ENCODE measurements at places on chromosomes 2 and 18.
A peak's percentile ranks its signal among the peaks of the same experiment; 100 is the strongest.

DNA sequence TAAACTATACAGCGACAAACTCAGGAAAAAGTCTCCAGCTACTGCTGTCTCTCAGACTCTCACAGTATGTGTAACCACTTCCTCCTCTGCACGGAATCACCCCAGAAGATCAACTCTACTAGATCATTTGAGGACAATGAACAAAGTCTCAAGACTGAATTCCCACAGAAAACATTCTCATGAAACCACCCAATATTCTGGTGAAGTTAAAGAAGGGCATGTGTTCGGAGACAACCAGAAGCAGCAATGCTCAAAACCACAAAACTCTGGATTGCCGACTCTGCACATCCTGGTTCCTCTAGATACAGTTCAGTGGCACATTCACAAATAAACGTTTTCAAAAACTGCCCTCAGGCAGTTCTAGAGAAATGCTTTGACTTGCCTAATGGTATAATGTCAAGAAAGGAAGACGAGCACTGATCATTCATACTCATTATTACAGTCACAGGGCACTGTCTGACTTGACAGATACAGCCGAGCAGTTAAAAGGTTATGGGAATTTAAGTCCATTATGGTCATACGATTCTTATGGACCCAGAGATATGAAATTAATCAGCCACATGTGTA is 91.9 kb upstream of the STK17B start:
- peak; percentile 47 for DNase-seq

GRCh38 chr2:96783388-96783787 is 22.7 kb downstream of the CNNM4 start:
- DNase-seq = no peak

DNA sequence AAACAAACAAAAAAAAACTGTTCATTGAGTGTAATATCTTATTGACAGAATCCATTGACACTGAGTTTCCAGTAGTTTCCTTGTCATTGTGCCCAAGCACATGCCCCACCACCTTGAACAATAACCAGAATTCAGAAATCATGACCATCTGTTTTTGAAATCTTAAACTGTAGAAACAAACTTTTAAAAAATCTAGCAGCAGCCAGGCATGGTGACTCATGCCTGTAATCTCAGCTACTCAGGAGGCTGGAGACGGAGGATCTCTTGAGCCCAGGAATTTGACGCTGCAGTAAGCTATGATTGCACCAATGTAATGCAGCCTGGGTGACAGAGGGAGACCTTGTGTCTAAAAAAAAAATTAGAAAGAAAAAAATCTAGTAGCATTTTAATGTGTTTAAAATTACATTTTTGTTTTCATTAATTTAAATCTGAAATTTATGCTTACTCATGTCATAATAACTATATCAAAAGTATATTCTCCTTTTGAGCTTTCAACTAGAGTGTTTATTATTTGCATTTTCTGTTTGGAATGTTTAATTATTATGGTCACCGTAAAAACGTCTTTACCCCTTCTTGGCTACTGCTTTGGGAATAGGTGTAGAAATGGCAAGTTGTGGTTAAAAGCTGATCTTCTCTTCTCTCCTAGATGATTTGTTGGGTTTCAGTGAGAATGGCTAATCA is 25.2 kb upstream of the STON1 start:
- DNase-seq = peak; percentile 77

DNA sequence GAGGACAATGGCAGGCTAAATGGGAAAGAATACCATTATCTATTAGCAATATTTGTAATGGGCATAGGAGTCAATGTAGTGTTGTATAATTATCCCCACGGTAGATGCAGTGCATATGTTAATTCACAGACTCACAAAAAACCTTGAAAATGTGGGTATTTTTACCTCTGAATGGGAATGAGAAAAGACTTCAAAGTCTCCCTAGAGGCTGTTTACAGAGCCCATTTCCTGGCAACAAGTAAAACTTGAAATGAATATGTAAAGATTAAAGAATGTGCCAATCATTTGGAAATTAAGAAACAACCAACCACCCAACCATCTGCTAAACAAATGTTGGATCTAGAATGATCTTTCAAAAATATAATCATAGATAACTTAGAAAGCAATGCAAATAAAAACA is 27.1 kb downstream of the TRPM8 start:
- no peak for DNase-seq

DNA sequence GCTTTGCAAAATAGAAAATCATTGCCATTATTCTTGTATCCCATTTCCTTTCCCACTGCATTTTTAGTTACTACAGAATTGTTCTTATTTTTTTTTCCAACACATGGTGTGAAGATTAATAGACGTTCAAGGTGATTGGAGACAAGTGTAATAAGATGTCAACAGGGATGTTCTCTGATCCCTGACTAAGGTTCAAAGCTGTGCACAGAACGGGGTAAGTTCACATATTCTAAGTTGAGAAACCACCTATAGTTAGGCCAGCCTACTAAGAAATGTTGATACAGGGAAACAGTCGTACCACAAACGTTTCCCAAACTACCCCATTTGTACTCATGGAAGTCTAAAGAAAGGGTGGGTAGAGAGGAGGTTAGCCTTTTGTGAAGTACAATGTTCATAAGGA is 6.4 kb upstream of the TMEM17 start:
- DNase-seq = no peak

- no peak for DNase-seq
Measured at GRCh38 chr2:120638450-120638849, 97.2 kb upstream of the GLI2 start.

DNA sequence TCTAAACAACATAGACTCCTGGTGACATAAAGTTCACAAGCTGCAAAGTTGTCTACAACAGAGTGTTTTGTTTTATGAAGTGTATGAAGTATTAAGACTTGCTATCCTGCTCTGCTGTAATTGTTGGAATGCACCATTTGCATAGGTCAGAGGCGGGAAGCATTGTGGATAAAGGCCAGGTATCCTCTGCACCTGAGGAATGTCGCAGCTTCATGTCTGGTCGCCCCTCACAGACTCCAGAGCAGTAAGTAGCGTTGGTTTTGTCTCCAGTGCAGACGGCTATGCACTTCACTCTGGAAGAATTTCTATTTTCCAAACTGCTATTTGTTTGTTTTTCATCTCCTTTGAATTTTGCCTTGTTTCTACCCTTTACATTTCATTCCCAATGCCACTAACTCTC is 63.1 kb downstream of the UNC80 start:
- no peak for DNase-seq

Measured in cardiac fibroblast (primary cell).